SJCRH30 (cell line): ENCODE measurements at places on chromosomes 4 and X. TPM values are rescaled to one million over a fixed set of nuclear protein-coding genes. Genes with fewer than 3 reads are reported as not detected.

DNA sequence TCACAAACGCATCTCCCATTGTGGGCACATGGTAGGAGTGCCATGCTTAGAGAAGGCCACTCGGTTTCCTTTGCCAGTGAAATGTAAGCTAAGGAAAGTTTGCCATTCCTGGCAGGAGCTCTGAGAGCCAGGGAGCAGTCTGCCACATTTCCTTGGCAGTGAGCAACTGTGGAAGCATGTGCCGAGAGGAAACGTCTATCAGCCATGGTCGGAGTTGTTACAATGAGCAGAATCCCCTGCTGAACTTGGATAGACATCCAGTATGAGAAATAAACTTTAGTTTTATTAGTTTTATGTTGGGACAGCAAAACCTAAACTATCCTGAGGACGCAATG is 51.1 kb downstream of the ENOPH1 start:
- DNase-seq: no peak

GRCh38 chrX:16985286-16985685 is 38.8 kb downstream of the REPS2 start:
- no peak for DNase-seq

DNA sequence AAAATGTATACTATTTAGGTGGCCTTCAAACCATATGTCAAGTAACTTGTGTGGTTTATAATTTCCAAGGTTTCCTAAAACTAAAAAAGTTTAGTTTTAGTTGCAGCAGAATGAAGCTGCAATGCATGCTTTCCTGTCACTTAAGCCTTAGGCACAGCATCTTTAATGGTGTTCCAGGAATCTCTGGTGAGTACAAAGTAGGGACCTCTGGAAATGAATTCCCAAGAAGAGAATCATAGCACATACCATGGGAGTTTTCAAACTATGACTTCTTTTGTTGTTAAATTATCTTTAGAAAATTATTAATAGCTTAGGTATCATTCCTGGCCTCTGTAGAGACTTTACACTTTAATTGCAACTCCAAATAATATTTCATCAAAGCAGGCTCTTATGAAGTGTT is 1005.9 kb upstream of the PABPC4L start:
- DNase-seq: no peak

DNA sequence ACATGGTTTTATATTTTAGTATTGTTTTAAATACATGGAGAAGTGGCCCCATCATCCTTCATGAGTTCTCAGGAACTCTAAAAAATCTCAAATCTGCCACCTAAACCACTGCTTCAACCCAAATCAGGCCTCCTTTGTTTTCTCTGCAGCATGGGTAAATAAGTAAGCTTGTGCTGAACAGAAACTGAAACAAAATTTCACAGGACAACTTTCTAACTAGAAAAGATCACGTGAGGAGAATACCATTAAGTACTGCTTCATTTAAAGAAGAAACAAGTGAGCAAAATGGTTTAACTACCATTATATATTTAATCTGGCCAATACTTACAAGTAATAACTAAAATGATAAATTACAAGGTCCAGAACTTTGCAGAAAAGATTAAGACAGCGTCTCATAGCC is 2.5 kb downstream of the ARAP2 start:
- no peak for DNase-seq

- DNase-seq: no peak
These were observed 694.4 kb downstream of the TRAM1L1 start for GRCh38 chr4:116391020-116391419.

The SLC26A1 gene
- total RNA-seq: not detected in 2 replicates

The TCP11X2 gene
- not detected in 2 replicates for total RNA-seq

The DUSP9 gene
- 0.14 TPM in 1 of 2 replicates, not detected in the other for total RNA-seq
